ENCODE measurements at places on chromosomes 4 and X.

DNA sequence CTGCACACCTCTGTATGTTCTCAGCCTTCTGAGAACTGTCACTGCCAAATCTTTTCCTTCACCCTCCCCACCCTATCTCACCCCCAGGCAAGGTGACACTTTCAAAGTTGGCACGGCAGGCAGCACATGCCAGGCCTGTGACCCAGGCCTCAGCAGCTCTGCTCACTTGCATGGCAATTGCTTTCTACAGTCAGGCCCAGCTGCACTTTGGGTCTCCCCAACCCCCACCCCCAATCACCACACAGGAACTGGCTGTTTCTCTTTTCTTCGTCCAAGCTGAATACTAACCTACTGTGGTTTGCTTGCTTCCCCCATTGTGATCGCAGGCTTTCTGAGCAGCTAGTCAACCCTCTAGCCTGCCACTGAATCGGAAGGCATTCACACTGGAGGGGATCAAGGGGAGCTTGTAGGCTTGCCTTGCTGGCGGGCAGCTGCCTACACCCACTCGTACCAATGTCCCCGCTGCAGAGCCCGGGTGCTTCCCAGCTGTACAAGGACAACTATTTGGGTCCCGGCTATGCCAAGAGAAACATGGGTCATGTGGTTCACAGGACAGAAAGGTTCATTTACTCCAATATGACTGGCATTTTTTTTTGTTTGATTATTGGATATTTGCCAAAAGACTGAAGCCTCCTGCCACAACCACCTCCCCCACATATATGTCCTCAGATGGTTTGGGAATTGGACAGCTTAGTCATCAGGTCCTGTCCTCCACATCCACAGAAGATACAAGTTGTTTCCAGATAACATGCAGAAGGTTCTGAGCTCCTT, 28.1 kb downstream of the SLC25A43 start:
- DNase-seq: peak; percentile 20

DNA sequence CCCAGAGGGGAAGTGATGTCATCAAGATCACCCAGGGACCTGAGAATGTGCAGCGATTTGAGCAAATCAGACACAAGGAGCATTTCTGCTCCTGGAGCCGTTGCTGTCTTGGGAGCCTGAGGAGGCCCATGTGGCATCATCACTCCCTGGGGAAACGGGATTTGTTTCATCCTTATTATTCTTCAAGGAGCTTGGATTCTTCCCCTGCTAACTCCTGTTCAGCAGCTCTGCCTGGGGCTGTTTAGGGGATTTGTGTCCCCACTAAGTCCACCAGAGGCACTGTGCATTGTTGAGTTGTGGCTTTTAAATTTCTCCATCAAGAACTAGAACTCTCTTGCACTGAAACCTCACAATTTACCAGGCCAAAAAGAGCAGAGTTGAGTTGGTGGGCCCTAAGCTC, 104.2 kb upstream of the MSX1 start:
- DNase-seq: no peak

DNA sequence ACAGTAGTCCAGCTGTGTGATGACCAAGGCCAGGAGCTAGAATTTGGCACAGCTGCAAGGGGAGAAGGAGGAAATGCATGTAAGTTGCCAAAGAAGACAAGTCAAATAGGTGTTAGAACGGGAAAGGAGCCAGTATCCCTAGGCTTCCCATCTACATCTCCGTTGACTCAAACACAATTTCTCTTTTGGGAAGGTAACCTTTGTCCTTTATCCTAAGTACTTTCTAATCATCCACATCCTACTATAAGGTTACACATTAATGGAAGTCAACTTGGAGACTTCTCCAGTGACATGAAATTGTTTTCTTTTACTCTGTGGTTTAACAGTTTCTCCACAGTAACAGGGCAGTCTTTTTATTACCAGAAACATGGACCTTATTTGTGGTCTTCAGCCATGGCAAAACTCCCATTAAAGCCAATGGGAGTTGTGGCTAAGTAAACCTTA, 620.0 kb downstream of the ANKRD50 start:
- DNase-seq: no peak

DNA sequence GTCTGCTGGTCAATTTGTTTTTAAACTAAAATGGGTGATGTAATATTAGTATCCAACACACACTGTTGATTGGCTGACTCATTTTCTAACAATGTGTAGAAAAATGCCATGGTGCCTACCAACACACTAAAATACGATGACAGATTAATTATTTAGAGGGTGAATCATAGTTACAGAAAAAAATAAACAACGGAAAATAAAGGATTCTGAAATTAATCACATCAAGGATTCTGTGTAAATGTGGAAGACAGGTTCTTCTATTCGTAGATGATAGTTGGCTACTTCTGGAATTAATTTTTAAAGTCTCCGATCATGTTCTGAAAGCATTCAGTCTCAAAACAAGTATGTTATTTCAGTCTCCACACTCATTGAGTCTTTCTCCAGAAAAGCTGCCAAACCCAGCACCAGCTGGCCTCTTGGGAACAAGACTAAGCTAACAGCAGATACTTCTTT, 8.2 kb upstream of the IQCM start:
- DNase-seq: no peak

DNA sequence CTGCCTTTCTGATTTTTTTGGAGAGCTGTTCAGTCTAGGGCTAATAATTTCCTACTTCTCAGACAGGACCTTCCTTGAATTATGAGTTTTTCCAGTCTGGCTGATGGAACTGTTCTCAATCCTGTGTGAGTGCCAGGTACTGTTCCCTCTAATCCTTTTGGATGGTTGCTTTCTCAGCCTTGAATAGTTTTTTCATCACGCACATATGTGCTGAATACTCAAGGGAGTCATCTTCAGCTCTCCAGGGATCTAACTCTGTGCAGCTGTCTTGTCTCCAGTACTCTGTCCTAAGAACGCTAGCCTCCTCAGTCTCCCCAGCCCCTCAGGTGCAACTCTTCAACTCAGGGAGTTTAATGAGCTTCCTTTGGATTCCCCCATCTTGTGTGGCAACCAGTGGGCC, 93.2 kb downstream of the GASK1B start:
- no peak for DNase-seq

GRCh38 chr4:78310007-78310739, 241.4 kb upstream of the ANXA3 start:
- no peak for DNase-seq

DNA sequence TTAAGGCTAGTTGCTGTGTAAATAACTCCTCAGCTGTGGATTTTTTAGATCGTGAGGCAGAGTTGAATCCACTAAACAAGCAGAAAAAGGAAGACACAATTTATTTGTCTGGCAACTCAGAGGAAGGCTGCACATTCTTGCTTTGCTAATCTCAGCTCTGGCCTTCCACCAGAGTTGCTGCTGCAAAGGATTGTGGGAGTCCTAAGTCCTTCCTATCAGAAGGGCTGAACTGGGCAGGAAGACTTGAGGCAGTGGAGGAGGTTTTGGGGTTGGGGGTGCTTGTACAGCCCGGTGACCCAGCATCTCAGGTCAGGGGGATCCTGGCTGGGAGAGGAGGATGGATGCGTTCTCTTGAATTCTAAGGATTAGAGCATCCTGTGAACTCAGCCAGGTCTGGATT, 11.0 kb upstream of the VSIG1 start:
- no peak for DNase-seq

DNA sequence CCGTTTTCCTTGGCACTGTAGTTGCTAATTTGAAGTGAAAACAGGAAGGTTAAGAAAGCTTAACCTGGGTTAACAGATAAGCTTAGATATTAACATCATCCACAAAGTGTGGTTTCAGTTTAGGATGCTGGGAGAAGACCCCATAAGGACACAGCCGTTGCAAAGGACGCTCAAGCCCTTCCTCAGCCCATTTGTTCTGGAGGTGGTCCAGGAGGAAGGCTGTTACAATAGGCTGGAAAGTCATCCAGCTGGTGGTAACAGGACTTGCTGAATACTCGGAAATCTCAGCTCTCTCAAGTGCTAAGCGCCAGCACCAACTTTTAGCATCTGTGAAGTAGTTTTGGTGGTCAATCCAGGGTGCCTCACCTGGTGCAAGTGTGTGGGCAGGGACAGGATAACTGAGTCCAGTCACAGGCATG, 14.2 kb downstream of the CHST7 start:
- DNase-seq: no peak

DNA sequence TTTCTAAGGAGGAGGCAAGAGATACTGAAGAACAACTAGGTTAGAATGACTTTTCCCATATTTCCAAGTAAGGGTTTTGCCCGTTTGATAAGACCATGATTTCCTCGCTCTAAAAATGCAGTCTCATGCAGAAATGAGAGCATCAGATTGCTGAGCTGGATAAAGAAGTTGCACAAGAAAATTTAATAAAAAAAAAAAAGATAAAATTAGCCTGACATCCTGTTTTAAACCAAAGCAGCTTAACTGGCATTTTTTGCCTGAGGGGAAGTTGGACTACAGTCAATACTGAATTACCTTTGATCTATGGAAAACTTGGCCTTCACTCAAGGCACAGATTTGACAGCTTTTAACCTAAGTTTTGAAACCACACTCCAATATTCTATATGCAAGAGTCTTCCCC, 208.4 kb downstream of the GASK1B start:
- DNase-seq: no peak

GRCh38 chr4:71441186-71442169, 102.7 kb downstream of the SLC4A4 start:
- no peak for DNase-seq
